Immature natural killer cell (primary cell): ENCODE measurements at places on chromosomes 11 and 22. TPM values are rescaled to one million over a fixed set of nuclear protein-coding genes. Genes with fewer than 3 reads are reported as not detected.

SLC17A6 gene
- not detected for polyA plus RNA-seq

BAIAP2L2 gene
- polyA plus RNA-seq: not detected

SYT7 gene
- not detected for polyA plus RNA-seq

DNA sequence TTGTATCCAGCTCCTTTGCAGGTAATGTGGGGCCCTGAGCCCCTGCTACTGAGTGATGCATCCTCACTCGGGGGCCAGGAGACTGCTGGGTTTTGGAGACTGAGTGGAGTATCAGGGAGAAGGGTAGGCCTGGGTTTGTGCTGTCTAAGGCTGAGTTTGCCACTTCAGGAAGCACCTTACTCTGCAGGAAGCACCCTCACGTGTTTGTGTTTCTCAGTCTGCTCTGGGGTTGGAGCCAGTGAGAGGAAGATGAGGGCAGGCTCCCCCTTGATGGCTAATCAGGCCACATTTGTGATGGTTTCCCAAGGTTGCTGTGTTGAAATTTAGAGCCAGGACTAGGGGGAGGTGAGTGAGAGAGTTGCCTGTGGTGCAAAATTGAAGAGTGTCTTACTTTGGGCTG is 13.7 kb upstream of the THY1 start:
- DNase-seq: no peak

- DNase-seq: no peak
Measured at GRCh38 chr22:17974703-17975372, 49.5 kb downstream of the MICAL3 start.

DNA sequence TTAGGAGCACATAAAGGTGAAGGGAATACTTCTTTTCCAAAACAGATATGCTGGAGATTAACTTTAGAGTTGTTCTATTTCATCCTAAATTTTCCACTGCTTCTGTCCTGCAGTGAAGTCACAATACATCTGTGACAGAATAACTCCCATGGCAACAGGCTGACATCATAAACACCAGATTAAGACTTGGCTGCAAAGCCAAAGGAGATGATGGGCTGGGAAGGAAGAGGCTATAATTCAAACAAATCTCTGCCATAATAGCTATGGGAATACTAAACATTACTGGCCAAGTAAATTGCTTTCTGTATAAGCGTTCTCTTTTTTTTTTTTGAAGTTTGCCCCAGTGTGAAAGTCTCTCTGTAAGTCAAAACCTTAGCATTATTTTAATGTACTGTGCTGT is 107.7 kb downstream of the CADM1 start:
- no peak for DNase-seq

DNA sequence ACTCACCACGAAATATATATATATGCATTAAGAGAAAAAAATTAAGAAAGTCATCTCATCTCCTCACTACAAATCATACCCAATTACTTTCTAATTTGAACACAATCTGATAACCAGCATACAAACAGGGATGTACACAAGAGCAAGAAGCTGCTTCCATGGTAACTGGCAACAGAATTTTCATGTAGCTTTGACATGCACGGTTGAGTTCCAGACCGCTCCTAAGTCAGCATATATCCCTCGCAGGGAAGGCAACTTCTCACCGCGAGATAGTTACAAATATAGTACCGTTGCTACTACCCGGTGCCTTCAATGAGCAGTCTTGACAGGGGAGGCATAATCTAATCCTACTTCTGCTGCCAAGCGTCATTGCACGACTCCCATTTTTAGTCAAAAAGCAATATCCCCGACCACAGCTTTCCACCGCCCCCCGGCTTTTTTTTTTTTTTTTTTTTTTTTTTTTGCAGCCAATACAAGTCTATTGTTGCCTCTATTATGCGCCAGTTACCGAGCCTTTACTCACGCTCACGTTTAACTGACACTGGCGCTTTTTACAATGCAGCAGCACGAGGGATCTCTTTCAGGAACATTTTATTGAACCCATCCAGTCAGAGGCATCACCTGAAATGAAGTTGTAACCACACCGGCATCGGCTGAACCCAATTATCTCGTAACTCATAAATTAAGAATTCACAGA is 2.2 kb downstream of the CADM1 start:
- DNase-seq: no peak

DNA sequence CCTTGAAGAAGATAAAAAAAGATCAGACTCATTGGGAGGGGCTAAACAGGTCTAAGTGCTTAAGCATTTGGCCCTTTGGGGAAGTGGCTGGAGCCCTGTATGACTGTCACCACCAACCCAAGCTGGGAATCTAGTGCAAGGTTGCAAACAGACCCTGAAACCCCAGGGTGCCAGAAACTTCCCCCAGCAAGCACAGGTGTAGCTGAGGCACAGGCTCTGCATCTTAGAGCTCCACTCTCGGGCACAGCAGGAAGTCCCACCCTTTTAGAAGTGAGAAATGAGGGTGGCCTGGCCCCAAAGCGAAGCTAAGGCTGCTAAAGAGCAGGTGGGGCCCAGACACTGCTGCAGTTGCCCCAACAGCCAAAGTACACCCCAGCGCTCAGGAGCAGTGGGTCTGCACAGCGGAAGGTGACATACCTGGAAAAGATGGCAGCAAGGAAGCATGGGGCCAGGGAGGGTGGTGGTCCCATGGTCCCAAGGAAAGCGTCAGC is 5.8 kb upstream of the KDM2A start:
- peak; percentile 41 for DNase-seq

DNA sequence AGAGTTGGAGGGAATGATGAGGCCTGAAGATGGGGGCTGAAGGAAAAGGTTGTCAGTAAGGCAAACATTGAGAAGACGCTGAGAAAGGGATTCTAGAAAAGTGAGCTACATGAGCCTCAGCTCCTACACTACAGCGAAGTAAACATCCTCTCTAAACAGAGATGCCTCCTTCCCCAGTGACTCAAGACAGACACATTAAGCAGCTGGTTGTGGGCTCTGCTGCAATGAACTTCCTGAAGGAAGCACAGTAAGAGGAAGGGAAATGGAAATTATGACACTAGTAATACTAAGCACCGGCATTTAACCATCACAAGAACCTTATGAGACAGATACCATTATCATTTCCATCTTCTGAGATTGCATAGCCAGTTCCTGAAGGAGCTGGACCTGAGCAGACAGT is 190.5 kb downstream of the C11orf87 start:
- no peak for DNase-seq

GRCh38 chr11:57444362-57445121 is 15.8 kb upstream of the RTN4RL2 start:
- no peak for DNase-seq

DNA sequence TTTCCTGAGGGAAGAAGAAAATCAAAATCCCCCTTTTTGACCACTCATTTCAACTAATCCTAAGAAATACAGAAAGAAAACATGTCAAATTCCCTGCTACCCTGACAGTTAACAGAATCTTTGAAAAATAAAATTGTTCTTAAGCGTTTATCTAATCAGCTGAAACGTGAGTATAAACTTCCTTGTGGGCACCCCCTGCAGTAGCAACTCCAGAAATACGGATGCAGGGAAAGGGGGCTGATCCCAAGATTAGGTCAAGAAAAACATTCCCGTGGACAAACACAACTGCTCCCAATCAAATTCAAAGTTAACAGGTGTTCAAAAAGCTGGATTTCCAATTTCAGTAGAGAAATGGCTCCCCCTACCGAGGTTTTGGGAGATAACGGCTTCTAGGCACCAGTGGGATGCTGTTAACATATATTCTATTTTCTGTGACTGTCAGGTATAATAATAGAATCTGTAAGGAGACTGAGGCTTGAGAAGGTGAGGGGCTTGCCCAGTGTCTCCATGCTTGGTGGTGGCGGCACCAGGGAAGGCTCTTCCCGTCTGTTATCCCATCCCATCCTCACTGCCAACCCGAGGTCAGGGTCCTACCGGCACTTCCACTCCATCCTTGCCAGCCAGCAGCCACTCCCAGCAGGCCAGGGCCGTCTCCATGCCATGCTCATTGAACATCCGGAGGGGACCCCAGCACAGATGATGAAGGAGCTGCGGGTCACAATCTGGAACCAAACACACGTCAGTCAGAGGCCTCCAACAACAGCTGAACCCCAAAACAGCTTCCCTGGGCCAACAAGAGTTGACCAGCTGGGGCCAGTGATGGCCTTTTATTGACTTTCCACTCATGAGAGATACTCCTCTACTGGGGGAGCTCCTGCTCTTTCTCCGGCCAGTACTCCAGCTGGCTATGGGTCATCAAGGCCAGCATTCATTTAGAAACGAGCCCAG is 32.0 kb upstream of the SERPIND1 start:
- peak; percentile 12 for DNase-seq

DNA sequence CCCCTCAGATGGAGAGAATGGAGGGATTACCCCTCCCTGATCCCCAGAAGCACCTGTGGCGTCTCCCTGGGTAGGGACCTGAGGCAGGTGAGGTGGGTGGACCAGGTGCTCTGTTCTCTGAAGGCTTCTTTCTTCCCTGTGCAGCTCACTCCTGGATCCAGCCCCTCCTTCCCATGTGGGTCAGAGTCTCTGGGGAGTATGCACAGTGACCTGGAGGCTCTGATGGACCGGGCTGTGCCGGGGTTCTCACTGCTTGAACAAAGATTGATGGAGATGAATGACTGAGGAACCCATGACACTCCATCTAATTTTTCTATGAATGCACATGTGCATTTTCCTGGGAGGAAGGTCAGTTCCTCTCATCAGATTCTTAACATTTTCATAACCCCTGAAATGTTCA is 78.6 kb upstream of the SHANK2 start:
- DNase-seq: no peak

GRCh38 chr22:25144522-25144921 is 55.1 kb upstream of the CRYBB3 start:
- no peak for DNase-seq

GRCh38 chr22:30286813-30287647 is 2.3 kb downstream of the CASTOR1 start:
- DNase-seq: peak; percentile 79
